ENCODE measurements at places on chromosomes 11 and 22. TPM values are rescaled to one million over a fixed set of nuclear protein-coding genes. Genes with fewer than 3 reads are reported as not detected.

Gene CNGA4
- 0.32 TPM for total RNA-seq

Gene CYP2D6
- 10.7 TPM for total RNA-seq

GRCh38 chr22:35544189-35544588, 3.6 kb downstream of the RASD2 start:
- no peak for DNase-seq

DNA sequence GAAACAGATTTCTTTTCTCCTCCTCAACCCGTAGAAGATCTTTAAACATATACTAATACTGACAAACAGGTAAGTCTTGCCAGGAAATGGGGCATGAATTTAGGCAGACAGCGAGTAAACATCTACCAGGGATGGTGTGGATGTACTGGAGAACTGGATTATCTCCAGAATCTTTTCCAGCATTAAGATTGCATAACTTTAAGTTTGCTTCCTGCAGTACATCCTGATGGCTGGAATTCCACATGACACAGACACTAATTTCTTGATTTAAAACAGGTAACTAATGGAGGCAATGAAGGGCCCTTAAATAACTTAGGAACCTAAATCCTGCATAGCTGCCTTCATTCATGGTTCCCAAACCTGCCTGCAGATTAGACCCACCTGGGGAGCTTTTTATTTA, 40.7 kb downstream of the JHY start:
- no peak for DNase-seq

Gene NLRP14
- not detected for total RNA-seq

Gene CTSW
- not detected for total RNA-seq

GRCh38 chr11:108037636-108038035, 28.9 kb downstream of the CUL5 start:
- no peak for DNase-seq

Gene FXYD2
- 7.9 TPM for total RNA-seq

Data from Calu3 (cell line).